ENCODE measurements at places on chromosomes 3 and 15.
A peak's percentile ranks its signal among the peaks of the same experiment; 100 is the strongest.

GRCh38 chr3:16186086-16186485 lies 11.6 kb downstream of the GALNT15 start:
- DNase-seq = no peak

DNA sequence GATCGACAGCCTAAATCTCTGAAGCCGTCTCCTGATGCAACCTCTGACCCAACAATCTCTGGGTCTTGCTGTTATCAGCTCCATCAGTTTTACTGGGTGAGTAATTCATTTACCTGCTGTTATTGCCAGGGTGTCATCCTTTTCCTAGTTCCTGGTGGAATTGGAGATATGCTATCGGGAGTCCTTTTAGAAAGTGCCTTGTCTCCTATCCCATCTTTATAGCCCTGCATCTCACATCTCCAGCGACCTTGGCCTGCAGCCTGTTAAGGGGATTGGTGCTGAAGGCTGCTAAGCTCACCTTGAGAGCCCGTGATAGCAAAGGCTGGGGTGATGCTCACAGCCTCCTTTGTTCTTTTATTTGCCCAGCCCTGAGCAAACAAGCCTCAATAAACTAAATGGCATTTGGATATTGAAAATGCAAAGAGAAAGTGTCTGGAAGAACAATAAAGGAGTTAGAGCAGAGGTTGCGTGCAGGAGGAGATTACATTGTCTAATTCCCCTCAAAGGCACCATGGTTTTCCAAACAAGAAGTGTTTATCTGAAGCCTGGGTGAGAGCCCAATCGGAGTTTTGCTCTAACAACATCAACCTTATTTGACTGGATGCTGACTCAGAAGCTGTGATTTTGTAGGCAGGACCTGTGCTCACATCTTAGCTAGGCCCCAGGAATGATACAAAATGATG lies 101.8 kb downstream of the RPLP1 start:
- no peak for DNase-seq

GRCh38 chr3:53643757-53644156 lies 149.3 kb downstream of the CACNA1D start:
- DNase-seq = no peak

DNA sequence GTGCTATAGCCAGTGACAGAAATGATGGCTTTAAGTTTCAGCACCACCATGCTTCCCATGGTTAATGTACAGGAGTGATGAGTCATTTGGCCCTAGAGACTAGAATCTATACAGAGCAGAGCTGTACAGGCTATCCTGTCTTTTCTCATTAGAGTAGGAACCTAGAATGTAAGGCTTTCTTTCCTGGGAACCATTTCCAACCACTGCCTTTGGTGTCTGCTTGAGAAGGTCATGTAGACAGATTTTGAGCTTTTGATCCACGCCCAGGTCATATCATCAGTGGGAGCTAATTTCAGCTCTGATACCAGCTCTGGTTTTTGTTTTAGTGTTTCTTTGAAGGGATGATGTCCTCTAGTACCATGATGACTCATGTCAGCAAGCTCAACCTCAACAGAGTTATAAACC lies 543.1 kb downstream of the NTRK3 start:
- no peak for DNase-seq

DNA sequence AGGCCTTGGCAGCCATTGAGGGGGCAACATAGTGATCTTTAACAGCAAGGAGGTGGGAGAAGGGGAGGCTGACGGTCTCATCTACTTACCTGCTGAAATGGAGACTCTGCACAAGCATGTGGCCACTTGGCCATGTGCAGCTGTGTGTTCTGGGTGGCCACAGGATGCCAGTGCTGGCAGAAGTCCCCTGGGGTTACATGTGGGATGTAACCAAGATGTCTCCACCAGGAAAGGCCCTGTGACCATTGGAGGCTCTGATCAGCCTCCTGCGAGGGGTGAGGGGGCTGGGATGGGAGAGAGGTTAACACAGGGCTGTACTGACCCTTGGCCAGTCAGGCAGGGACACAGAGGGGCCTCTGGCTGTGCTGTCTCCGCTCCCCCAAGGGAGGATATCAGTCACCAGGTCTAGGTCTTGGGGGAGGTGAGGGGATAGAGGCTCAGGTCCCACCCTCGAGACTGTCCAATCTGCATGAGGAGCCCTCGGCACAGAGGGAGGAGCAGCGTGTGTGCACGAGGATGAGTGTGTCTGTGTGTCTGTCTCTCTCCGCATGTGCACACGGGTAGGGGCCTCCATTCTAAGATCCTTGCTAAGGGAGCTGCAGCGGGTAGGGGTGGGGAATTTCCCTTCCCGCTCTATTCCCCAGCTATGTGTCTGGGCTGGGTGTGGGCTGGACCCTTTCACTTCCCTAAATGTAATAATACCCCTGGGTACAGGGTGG lies 19.5 kb downstream of the PRKCD start:
- DNase-seq = no peak

- DNase-seq = no peak
Measured at GRCh38 chr3:74106925-74107324, 482.2 kb upstream of the PDZRN3 start.

DNA sequence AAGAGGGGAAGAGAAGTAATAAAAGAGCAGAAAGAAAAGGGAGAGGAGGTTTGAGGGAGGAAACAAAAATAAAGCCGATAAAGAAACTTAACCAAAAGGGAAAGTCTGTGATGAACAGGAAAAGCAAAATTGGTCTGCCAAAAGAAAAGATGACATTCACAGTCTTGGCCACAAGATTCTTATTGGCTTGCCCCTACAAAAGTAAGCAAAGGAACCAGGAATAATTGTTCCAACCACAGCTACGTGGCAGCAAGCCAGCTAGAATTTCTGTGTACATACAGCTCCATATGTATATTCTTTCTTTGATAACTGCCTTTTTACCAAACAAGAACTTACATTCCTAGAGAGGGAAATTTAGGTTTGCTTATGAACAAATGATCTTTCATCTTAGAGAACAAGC lies 79.6 kb downstream of the MLH1 start:
- peak; percentile 77 for DNase-seq

GRCh38 chr3:144708437-144708836 lies 736.8 kb downstream of the DIPK2A start:
- DNase-seq = no peak

DNA sequence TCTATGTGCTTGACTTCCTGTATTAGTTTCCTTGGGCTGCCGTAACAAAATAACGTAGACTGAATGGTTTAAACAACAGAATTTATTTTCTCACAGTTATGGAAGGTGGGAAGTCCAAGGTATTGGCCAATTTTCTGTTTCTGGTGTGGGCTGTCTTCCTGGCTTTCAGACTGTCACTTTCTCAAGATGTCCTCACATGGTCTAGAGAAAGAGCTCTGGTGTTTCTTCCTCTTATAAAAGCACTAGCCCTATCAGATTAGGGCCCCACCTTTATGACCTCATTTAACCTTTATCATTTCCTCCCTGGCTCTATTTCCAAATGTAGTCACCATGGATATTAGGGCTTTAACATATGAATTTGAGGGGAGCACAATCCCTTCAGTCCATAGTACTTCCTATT lies 54.6 kb downstream of the SPRED1 start:
- DNase-seq = peak; percentile 41

GRCh38 chr15:42921342-42921731 lies 759 bp upstream of the TTBK2 start:
- peak; percentile 43 for DNase-seq

DNA sequence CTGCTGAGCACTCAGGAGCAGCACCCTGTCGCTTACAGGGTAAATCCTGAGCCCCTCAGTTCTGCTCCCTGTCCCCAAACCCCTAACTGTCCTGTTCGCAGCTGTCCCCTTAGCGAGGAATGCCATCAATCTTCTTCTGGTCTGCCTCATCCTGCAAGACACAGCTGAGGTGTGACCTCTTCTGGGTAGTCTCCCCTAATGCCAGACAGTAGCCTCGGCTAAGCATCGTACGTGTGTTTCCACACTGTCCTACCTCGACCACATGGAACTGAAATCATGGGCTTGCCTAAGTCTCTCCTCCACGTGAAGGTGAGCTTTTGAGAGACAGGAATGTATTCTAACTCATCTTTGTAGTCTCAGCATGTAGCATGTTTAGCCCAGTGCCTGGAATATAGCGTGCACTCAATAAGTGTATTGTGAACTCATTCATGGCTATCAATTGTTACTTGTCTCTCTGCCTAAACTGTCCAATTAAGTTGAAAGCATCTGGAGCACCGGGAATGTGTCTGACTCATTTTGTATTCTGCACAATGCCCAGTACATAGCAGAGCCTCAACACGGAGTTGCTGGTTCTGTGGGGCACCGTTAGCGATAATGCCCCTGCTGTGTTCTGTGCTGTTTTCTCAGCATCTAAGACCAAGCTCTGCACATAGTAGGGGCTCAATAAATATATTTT lies 90.2 kb downstream of the HES1 start:
- DNase-seq = no peak

DNA sequence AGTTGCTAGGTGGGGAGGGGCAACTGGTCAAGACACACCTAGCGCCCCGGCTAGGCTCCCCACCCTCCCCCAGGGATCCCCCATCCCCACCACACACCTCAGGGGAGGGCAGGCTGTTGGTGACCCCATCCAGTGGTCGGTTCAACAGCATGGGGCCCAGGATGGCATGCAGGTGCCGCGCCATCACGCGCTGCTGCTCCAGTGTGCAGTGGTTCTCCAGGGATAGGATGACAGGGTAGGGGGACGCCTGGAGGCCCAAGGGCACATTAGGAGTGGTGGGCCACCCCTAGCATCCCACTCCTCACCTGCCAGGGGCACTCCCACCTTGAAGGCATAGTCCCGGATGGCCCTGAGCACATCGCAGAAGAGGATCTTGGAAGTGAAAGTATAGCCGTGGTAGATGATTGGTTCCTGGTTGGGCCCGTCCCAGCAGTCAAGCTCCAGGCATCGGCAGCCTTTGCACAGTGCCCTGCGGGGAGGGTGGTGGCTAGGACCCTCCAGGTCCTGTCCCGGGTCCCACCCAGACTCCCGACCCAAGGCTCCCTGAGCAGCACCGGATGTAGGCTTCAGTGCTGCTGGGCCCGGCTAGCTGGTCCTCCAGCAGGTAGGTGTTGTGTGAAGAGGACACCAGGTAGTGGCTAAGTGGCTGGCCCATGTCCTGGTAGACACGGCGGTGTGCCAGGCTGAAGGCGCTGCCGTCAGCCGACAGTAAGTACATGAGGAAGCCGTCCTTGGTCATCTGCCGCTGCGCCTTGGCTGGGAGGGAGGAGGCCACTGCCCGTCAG lies 19.4 kb downstream of the VILL start:
- DNase-seq = no peak

- DNase-seq = peak; percentile 37
Measured at GRCh38 chr15:58469432-58470353, 37.9 kb downstream of the LIPC start.

GRCh38 chr3:37987751-37988179 lies 2.8 kb upstream of the VILL start:
- DNase-seq = no peak
